Kasumi-1 (cell line): ENCODE measurements at places on chromosomes 16 and 17.

GRCh38 chr17:43640491-43641252 is 21.1 kb downstream of the MEOX1 start:
- DNase-seq = no peak

- no peak for DNase-seq
These were observed 217.0 kb downstream of the FTO start for GRCh38 chr16:53920988-53921387.

DNA sequence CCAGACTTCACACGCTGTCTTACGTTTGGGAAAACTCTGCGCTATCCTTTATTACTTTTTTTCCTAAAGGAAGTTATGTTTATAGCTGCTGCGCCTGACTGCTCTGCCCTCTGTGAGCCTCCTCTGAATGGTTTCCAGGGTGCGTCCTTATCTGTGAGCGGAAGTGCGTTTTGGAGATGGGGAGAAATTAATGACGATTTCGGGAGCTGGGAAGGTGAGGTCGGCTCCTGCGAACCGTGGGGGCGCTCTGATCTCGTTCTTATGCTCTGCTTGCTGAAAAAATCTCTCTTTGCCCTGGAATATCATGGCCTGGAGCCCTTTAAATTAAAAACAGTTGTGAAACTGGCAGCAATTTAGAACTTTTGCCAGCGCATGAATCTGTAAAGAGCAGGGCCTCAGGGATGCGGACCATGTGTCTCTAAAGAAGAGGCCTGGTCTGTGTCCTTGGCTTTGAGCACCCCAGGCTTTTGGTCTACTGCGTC is 135.7 kb upstream of the ZFHX3 start:
- no peak for DNase-seq

DNA sequence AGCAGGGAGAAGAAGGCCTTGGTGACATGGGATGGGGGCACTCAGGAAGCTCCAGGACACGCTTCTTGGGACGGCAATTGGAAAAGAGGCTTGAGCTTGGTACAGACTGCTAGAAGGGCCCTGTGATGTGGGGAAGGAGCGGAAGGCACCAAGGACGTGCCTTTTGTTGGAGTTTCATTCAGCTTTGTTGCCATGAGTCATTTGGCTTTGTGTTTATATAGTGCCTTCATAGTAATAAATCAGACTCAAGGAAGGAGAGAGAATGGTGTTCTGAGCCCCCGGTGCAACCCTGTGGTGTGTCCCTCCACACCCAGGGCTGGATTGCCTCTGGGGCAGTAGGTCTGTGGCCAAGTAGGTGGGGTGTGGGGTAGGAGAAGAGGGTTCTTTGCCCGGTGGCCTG is 7.4 kb upstream of the TBX4 start:
- DNase-seq = no peak

DNA sequence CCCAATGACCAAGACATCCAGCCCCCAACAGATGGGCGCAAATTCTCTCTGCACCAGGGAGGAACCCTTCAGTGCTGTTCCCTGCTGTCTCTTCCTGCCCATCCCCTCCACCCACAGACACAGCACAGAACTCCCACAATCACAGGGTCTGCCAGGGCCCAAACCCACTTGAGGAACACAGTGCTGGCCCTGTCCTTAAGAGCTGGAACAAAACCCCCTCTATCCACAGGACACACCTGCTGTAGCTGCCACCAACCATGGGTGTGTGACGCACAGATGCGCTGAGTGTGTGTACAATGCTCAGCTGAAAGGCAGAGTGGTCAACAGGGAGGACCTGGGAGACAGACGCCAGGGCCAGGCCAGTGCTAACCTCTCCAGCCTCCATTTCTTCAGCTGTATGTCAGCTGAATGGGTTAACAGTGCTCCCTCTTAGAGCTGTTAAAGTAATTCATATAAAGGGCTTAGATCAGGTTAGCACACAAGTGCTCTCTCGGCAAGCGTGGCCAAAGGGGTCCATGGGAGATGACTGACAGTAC is 62.1 kb downstream of the AMFR start:
- DNase-seq = no peak

GRCh38 chr16:77500934-77501664 is 66.3 kb upstream of the ADAMTS18 start:
- DNase-seq = no peak

GRCh38 chr17:74197801-74198200 is 5.7 kb upstream of the RPL38 start:
- no peak for DNase-seq

- DNase-seq = peak; percentile 5
These were observed 142.0 kb downstream of the CPPED1 start for GRCh38 chr16:12661656-12662172.

DNA sequence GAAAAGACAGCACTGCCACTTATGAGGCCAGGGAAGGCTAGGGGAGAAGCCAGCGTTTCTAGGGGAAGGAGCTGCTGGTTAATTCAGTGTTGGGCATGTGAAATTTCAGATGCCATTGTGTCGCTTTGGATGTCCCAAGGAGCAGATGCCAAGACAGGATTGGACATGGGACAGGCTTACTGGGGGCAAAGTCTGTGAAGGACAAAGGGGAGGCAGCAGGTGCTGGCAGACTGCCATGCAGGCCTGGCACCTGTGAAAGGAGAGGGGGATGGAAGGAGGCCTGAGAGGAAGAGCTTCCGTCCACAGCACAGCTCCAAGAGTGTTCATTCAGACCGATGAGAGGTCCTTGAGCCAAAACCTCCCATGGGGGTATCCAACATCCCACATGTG is 255.5 kb upstream of the RPL38 start:
- DNase-seq = no peak

- DNase-seq = no peak
These were observed 50.0 kb downstream of the OTOA start for GRCh38 chr16:21713549-21714368.

- DNase-seq = no peak
These were observed 6.0 kb downstream of the CIITA start for GRCh38 chr16:10883004-10883403.

DNA sequence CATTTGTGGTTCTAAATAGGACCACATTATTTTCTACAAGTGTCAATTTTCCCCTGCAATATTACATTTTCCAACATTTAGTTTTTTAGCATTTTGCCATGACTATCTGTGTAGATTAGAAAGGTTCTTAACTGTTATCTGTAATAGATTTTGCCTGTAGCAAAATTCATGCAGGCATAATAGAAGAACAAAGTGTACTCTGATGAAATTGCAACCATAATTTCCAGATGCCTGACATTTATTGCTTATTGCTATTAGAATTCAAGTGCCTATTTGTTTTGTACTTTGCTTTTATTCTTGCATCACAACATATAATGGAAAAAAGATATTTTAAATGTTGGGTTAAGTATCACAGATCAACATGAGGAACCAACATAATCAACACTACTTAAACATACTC is 337.7 kb downstream of the TOX3 start:
- no peak for DNase-seq

DNA sequence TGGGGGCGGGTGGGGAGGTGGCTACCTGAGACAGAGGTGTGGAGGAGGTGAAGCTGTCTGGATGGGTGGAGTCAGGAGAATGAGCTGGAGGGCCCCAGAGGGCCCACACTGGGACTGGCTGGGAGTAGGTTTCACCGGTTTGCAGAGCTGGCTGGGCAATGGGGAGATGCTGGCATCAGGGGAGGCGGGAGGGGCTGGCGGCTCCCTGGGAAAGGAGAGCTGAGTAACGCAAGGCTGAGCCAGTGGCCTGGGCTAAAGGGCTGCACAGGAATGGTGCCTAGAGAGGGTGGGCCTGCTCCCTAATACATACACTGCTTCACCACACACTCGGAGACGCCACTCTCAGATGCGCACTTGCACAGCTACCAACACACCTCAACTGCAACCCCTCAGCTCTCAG is 12.4 kb downstream of the P3H4 start:
- no peak for DNase-seq

DNA sequence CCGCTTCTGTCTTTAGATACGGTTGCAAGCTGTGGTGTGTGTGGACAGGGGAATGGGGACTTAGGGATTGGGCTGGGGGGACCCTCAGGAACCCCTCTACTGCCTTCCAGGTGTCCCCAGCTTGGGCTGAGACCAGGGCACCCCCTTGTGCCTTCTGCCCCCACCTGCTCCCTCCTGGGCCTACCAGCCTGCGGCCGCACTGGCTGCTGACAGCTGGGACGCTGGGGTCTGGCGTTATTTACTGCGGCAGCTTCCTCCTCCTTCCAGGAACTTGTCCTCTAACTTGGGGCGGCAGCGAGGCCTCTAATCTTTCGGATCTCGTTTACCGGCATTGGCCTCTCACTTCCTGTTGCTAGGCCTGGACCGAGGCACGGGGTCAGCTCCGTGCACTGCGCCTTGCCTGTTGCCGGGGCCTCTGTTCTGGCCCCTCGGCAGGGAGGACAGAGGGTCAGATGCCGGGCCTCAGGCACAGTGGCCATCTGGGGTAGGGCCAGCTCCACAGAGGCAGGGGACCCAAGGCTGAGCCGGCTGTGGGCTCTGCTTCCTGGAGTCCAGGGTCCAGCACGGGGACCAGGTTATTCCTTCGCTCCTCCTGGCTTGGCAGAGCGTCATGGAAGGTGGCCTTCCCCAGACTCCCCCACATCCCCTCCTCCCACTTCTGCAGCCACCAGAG is 31.8 kb downstream of the TMEM235 start:
- no peak for DNase-seq

- no peak for DNase-seq
These were observed 3.9 kb downstream of the ANKRD13B start for GRCh38 chr17:29596811-29597210.

- no peak for DNase-seq
These were observed 59.2 kb upstream of the TANC2 start for GRCh38 chr17:62906881-62907280.

DNA sequence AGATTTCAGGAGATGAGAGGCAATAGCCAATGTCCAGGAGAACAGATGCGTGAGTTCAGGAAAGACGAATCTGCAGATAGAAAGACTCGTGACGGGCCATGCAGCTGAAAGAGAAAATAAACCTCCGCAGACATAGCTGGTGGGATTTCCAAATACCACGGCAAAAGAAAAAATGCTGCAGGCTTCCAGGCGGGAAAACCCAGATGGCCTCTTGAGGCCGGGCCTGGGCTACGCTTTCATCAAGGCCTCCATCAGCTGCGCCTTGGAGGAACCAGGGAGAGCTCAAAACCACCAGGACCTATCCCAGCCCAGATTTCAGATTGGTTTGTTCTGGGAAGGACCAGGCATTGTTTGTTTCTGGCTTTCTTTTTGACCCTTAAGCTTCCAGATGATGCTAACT is 16.7 kb downstream of the CCDC40 start:
- DNase-seq = no peak

GRCh38 chr16:4097826-4098240 is 18.4 kb downstream of the ADCY9 start:
- DNase-seq = no peak
